ENCODE measurements at places on chromosomes 2 and 18. TPM values are rescaled to one million over a fixed set of nuclear protein-coding genes. Genes with fewer than 3 reads are reported as not detected.

LIMS3 gene
- 0.26 TPM for total RNA-seq

SIX3 gene
- 0.07 TPM for total RNA-seq

DNA sequence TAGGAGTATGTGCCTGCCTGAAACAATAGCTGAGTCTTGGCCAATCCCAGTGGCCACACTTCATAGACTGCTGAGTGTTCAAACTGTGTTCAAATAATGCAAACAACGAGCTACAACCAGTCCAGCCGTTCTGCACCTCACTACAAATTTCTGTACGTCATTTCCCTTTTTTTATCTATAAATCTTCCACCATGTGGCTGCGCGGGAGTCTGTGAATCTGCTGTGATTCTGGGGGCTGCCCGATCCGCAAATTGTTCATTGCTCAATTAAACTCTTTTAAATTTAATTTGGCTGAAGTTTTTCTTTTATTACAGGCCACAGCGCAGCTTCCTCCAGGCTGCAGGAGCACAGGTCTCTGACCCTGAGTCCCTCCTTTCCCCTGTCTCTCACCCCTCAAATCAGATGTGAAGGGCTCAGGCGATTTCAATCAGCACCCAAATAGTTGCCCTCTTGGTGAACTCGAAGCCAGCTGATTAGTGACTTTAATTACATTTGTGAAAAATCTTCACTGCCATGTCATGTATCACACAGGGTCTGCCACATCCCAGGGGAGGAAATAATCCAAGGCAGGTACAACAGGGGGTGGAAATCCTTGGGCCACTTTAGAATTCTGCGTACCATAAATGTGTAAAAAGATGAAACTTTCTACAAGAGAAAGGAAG is 145.6 kb downstream of the NDUFA10 start:
- H3K27ac ChIP-seq: no peak overlapping the region
- H3K27me3 ChIP-seq: peaks cover 41% of the 10 kb centered on the region
- no peaks in the 10 kb centered on the region for H3K4me1 ChIP-seq
- DNase-seq: no peak

- H3K4me1 ChIP-seq: peaks cover 3% of the 10 kb centered on the region
- H3K4me3 ChIP-seq: no peak overlapping the region
- H3K27ac ChIP-seq: no peak overlapping the region
These were observed 36.5 kb downstream of the CFAP36 start for GRCh38 chr2:55555977-55556376.

DNA sequence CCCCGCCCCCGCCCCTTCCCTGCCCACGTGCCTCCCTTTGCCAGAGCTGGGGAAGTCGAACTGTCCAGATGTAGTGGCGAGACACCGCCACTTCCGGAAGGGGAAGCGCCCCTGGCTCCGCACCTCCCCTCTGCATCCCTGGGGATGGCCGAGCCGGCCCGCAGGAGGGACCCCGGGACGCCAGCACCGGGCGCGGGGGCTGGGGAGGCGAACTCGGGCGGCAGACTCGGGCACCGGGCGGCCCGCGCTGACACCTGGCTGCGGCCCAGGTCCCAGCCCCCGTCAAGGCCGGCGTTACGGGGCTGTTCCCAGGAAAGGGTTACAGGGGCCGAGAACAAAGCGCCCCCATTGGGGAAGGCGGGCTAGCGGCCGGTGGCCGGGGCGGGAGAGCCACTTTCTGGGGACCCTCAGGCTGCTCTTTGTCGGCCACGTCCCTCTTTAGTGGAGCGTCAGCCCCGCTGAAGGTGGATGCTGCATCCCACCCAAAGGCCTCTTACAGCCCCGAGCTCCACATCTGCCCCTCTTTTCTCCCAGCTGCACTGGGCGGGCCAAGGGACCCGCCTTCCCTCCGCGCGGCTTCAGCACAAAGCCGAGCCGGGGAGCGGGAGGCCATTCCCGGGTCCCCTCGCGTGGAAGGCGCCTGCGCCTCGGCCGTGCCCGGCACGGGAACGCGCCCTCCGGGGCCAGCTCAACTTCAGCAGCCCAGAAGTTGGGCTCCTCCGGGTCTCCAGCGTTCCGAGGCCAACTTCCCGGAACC is 1.3 kb downstream of the SDC1 start:
- peak overlapping the region; percentile 73 for H3K27ac ChIP-seq
- no peaks in the 10 kb centered on the region for H3K27me3 ChIP-seq
- DNase-seq: peak; percentile 33
- H3K4me1 ChIP-seq: peaks cover 40% of the 10 kb centered on the region

Data from PC-3 (cell line).